ENCODE measurements at places on chromosomes 11 and 22. TPM values are rescaled to one million over a fixed set of nuclear protein-coding genes. Genes with fewer than 3 reads are reported as not detected.

The CTSW gene
- total RNA-seq, result not detected

The FIBIN gene
- total RNA-seq, result 22.6 TPM

The PTPRJ gene
- total RNA-seq, result 6.6 TPM

The OR52N4 gene
- total RNA-seq, result not detected

The NLRP14 gene
- not detected for total RNA-seq

DNA sequence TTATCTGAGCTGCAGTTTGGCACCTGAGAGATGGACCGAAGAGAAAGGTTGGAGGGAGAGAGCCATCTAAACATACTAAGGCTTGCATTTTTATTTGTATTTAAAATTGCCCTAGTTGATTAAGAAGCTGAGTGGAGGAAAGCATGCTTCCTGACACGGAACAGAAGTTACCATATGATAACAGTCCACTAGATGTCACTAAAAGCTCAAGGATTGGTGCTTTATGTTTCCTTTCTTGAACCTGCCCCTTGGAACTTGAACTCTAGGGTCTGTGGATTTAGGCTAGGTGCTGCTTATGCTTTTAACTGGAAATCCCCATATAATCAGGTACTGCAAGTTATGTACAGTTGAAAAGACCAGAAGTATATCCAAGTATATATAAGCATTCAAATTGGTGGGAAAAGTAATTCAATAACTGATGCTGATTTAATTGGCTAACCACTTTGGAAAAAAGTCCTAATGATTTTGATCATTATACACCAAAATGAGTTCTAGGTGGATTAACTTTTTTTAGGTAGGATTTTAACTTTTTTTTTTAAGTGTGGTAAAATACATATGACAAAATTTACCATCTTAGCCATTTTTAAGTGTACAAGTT, 9.5 kb downstream of the RBMXL2 start:
- DNase-seq, result peak; percentile 67

GRCh38 chr11:27085111-27085510, 44.5 kb downstream of the BBOX1 start:
- DNase-seq, result no peak

- DNase-seq, result no peak
These were observed 265.4 kb downstream of the CADM1 start for GRCh38 chr11:115238791-115239190.

- DNase-seq, result no peak
These were observed 75.3 kb downstream of the ST3GAL4 start for GRCh38 chr11:126430581-126431335.

- DNase-seq, result no peak
These were observed 20.2 kb downstream of the PPFIBP2 start for GRCh38 chr11:7534042-7534378.

GRCh38 chr11:27471589-27472397, 797 bp downstream of the LGR4 start:
- DNase-seq, result no peak

DNA sequence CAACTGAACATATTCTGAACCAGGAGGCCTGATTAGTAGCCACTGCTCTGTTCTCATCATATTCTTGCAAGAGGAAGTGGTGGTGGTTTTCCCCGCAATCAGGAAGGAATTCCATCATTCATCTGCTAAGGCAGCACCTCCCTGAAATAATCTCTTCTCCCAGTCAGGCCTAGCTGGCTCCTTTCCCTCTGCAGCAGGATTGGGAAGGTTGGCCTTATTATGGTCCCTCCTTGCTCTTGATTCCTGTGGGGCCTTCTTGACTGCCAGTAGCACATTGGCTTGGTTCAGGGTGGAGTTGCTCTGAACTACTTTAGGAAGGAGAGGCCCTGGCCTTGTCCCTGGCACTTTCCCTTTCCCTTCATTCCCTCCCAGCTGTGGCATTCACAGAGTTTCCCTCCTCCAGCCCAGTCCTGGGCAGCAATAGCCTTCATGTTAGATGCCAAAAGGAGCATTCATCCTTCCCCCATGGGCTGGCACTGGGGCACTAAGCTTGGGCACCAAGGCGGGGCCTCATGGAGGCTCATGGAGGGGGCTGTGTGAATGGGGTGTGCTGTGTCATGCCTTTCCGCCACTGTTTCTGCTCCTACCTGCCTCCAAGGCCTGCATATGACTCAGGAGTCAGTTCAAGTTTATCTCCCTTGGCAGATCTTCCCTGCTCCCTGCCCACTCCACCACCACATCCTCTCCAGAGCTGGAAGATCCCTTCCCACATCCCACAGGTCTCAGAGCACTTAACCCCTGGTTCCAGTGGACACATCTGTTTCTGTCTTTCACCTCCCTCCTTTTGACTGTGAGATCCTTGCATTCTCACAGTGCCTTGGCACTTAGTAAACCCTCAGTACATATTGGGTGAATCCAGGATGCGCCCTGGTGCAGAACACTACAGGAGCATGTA, 27.6 kb upstream of the CD44 start:
- peak; percentile 97 for DNase-seq

- peak; percentile 61 for DNase-seq
These were observed 92.8 kb downstream of the ARFGAP2 start for GRCh38 chr11:47083913-47084312.

- no peak for DNase-seq
These were observed 14.1 kb downstream of the TMPRSS13 start for GRCh38 chr11:117914991-117915618.

Data from fibroblast of the aortic adventitia (primary cell).